Activated naive CD8-positive, alpha-beta T cell treated with anti-CD3 and anti-CD28 coated beads for 36 hours (primary cell): ENCODE measurements at places on chromosomes 11 and 22.

GRCh38 chr11:126839496-126839895 lies 161.1 kb downstream of the KIRREL3 start:
- DNase-seq, result no peak

DNA sequence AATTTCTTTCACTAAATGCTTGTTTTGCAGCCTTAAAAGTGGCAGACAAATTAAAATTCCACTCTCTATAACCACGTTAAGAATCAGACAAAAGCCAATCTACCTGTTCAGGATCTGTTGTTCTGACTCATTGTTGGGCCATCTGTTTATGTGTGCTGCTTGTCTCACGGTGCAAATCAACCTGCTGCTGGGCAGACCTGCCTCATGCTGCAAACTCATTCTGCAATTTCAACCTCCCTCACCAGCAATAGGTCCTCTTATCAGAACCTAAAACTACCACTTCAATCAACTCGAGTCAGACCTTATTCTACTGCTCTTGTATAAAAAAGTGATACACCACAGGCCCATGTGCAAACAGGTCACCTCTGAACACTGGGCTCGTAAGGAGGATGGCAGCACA lies 75.1 kb downstream of the LARGE2 start:
- DNase-seq, result no peak

GRCh38 chr11:73956876-73957653 lies 6.2 kb downstream of the DNAJB13 start:
- no peak for DNase-seq

GRCh38 chr11:112967082-112967481 lies 5.9 kb downstream of the NCAM1 start:
- no peak for DNase-seq

DNA sequence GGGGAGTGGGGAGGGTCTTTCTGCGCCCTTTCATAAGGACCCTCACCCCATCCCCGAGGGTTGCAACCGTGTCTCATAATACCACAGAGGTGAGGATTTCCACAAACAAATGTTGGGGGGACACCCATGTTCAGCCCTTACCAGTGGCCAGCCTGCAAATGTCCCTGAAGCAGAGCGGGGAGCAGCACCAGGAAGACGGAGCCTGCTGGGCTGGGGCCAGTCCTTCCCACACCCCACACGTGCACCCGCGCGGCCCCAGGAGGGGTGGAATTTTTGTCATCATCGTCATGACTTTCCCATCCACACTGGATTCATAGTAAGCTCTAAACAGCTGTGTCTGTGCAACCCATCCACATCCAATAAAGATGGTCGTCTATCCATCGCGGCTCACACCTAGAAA lies 409.8 kb downstream of the BRD1 start:
- no peak for DNase-seq

GRCh38 chr11:76369406-76369805 lies 11.5 kb downstream of the THAP12 start:
- no peak for DNase-seq

- no peak for DNase-seq
These were observed 14.0 kb downstream of the C11orf65 start for GRCh38 chr11:108453207-108453835.

GRCh38 chr11:125253289-125253688 lies 88.7 kb downstream of the PKNOX2 start:
- DNase-seq, result no peak

DNA sequence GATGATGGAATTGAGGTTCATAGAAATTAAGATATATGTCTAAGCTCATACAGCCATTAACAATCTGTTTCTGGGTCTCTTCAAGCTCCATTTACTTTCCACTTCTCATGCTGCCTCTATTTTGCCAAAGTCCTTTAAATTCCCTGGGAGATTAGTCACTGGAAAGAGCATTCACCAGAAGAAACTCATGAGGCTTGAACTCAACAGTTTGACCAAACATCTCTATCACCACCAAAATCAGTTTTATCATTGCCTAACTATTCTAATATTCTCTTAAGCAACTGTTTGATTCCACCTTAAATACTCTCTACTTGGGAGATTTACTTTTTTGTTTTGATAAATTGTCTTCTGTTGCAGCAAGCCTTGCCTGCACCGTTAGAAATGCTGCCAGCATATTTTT lies 881.3 kb downstream of the KCNA4 start:
- no peak for DNase-seq

DNA sequence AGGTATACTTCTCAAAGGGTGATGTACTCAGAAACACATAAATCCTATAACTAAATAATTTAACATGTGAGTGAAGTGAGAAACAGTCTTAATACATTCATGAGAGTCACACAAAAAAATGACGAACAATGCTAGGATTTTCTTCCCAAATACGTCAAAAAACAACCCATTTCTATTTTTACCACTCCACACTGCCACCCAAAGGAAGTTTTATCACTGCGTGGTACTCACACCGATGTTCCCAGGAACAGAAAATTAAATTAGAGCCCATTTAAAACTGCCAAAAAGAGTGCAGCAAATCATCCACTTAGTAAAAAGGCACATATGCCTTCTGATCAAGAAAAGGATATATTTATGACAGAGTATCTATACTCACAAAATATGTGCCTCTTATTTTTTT lies 710.9 kb upstream of the FAT3 start:
- DNase-seq, result no peak
